ENCODE measurements at places on chromosomes 13 and 19. TPM values are rescaled to one million over a fixed set of nuclear protein-coding genes. Genes with fewer than 3 reads are reported as not detected.

Gene SPPL2B
- total RNA-seq = 60.9 TPM

- H3K4me3 ChIP-seq = no peak overlapping the region
- no peak overlapping the region for H3K27ac ChIP-seq
- peaks cover 26% of the 10 kb centered on the region for H3K4me1 ChIP-seq
- no peak for DNase-seq
- no peaks in the 10 kb centered on the region for H3K27me3 ChIP-seq
Observed at GRCh38 chr13:51643105-51643881, 59.0 kb downstream of the WDFY2 start.

Gene CATSPERD
- total RNA-seq = not detected

DNA sequence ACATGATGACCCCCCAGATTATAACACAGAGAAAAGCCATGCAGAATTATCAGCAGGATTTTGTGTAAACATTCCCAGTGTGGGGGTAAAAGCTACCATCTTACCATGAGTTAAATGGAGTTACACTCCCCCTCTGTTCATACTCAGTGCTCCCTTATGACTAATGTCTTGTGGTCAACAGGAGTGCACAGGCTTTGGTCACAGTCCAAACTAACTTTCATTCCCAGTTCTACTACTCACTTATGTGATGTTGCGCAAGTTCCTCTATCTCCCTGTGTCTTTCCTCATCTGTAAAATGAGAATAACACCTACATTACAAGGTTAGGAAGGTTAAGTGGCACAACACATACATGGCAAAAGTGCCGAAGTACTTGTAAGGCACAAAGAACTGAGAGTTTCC is 277.9 kb downstream of the RBM26 start:
- no peak for DNase-seq
- no peak overlapping the region for H3K4me3 ChIP-seq
- no peaks in the 10 kb centered on the region for H3K36me3 ChIP-seq

GRCh38 chr13:63367522-63368198 is 1952.0 kb upstream of the PCDH20 start:
- no peaks in the 10 kb centered on the region for H3K4me1 ChIP-seq
- H3K36me3 ChIP-seq = no peaks in the 10 kb centered on the region
- no peak overlapping the region for H3K4me3 ChIP-seq
- H3K27me3 ChIP-seq = no peaks in the 10 kb centered on the region

DNA sequence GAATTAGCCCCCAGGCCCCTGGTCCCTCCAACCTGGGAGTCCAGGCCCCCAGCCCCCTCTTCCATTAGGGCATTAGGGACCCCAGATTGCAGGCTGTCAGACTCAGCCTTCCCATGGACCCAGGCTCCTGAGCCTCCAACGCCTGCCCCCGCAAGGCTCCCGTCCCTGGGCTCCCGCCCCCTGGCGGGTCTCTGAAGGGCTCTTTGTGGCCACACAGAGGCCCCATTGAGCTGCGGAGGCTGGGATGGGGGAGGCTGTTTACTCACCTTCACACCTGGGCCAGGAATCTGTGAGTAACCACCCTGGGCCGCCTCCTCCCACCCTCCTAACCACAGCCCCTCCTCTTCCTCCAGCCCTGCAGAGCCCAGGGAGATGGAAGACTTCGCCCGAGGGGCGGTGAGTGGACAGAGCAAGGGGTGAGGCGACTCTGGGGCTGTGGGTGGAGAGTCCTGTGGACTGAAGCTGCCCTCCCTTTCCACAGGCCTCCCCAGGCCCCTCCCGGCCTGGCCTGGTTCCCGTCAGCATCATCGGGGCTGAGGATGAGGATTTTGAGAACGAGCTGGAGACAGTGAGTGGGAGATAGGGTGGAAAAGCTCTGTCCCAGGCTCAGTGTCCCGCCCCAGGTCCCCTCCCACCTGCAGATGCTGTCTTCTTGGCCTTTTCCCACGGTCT is 4.9 kb downstream of the ARHGEF1 start:
- H3K27ac ChIP-seq = peak overlapping the region; percentile 82
- peaks cover 17% of the 10 kb centered on the region for H3K4me1 ChIP-seq
- DNase-seq = no peak
- no peaks in the 10 kb centered on the region for H3K27me3 ChIP-seq

- peaks cover 20% of the 10 kb centered on the region for H3K4me1 ChIP-seq
- no peaks in the 10 kb centered on the region for H3K36me3 ChIP-seq
- no peak for DNase-seq
- peak overlapping the region; percentile 77 for H3K27ac ChIP-seq
- no peak overlapping the region for H3K4me3 ChIP-seq
- no peaks in the 10 kb centered on the region for H3K27me3 ChIP-seq
Observed at GRCh38 chr19:14375582-14376291, 5.5 kb upstream of the ADGRE5 start.

Gene C5AR2
- 1.5 TPM for total RNA-seq

- H3K4me1 ChIP-seq = no peaks in the 10 kb centered on the region
- H3K27ac ChIP-seq = no peak overlapping the region
- DNase-seq = no peak
- no peaks in the 10 kb centered on the region for H3K36me3 ChIP-seq
- H3K4me3 ChIP-seq = no peak overlapping the region
Observed at GRCh38 chr13:40522282-40522681, 144.2 kb downstream of the FOXO1 start.

- H3K27ac ChIP-seq = no peak overlapping the region
- no peaks in the 10 kb centered on the region for H3K27me3 ChIP-seq
- no peaks in the 10 kb centered on the region for H3K36me3 ChIP-seq
- no peak for DNase-seq
Observed at GRCh38 chr19:29623726-29624488, 17.8 kb downstream of the POP4 start.

DNA sequence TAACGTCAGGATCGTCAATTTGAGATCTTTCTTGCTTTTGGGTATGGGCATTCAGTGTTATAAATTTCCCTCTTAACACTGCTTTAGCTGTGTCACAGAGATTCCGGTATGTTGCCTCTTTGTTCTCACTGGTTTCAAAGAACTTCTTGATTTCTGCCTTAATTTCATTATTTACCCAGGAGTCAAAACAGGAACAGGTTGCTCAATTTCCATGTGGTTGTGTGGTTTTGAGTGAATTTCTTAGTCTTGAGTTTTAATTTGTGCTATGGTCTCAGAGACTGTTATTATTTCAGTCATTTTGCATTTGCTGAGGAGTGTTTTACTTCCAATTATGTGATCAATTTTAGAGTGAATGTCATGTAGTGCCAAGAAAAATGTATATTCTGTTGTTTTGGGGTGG is 153.1 kb downstream of the PCDH17 start:
- DNase-seq = no peak
- no peaks in the 10 kb centered on the region for H3K27me3 ChIP-seq
- H3K36me3 ChIP-seq = no peaks in the 10 kb centered on the region
- H3K4me1 ChIP-seq = no peaks in the 10 kb centered on the region
- no peak overlapping the region for H3K27ac ChIP-seq

GRCh38 chr13:33494596-33495204 is 209.1 kb upstream of the STARD13 start:
- H3K36me3 ChIP-seq = no peaks in the 10 kb centered on the region
- H3K4me1 ChIP-seq = no peaks in the 10 kb centered on the region
- H3K27me3 ChIP-seq = no peaks in the 10 kb centered on the region
- no peak for DNase-seq
- no peak overlapping the region for H3K4me3 ChIP-seq

DNA sequence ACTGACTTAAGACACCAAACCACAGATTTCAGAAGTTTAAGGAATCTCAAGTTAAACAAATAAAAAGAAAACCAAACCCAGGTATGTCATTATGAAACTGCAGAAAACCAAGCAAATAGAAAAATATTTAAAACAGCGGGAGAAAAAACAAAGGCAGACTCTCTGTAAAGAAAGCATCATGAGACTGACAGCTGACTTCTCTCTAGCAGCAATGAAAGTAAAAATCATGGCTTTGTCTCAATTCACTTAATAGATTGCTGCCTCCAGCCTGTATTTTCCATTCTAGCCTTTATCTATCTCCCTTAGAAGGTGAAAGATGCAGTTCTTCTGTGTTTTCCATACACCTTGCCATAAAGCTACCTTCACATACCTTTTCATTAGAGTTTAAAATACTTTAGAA is 131.1 kb upstream of the IPO5 start:
- no peaks in the 10 kb centered on the region for H3K4me1 ChIP-seq
- no peak overlapping the region for H3K4me3 ChIP-seq
- H3K27ac ChIP-seq = no peak overlapping the region
- no peaks in the 10 kb centered on the region for H3K27me3 ChIP-seq

Gene PRTN3
- not detected for total RNA-seq

GRCh38 chr19:49855277-49855675 is 4.3 kb downstream of the PTOV1 start:
- peaks cover 4% of the 10 kb centered on the region for H3K36me3 ChIP-seq
- peak overlapping the region; percentile 60 for H3K27ac ChIP-seq
- DNase-seq = no peak
- H3K27me3 ChIP-seq = no peaks in the 10 kb centered on the region

Gene ONECUT3
- not detected for total RNA-seq

DNA sequence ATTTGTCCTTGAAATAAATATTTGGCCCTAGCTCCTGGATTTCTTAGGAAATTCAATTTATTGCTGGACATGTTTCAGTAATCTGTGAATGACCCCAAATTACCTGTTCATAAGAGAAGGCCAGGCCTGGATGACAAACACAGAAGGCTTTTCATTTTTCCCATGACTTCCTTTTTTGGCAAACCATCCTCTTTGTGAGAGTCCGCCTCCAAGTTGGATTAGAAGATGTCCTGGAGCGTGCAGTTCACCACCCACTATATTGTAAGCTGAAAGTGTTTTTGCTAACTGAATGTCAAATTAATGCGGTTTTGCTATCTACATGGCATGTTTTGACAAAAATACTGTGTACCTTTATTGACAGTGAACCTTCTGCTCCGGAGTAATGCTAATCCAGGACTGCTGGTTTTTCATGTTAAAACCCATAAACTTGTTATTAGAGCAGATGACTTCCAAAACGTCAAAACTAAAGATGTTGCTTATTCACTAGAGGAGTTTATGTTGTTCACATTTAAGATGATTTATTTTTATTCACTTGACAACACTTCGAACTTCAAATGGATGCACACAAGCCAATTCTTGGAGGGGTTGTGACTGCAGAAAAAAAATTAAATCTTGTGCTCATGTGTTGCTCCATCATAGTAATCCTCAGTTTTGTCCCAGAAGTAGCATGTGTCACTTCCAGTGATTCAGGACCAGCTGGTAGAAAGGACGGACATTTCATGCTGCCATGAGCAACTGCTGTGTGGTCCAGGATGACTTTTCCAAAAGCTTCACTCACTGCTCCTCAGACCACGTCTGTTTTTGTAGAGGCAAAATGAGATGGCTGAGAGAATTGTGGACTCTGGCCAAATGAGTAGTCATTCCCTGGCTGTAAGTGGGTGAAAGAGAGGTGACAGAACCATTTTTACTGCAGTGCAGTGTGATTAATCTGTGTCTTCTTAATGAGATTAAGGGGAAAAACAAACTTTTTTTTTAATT is 71.0 kb downstream of the ITGBL1 start:
- no peaks in the 10 kb centered on the region for H3K36me3 ChIP-seq
- H3K4me3 ChIP-seq = no peak overlapping the region
- H3K27ac ChIP-seq = peak overlapping the region; percentile 47
- DNase-seq = no peak

DNA sequence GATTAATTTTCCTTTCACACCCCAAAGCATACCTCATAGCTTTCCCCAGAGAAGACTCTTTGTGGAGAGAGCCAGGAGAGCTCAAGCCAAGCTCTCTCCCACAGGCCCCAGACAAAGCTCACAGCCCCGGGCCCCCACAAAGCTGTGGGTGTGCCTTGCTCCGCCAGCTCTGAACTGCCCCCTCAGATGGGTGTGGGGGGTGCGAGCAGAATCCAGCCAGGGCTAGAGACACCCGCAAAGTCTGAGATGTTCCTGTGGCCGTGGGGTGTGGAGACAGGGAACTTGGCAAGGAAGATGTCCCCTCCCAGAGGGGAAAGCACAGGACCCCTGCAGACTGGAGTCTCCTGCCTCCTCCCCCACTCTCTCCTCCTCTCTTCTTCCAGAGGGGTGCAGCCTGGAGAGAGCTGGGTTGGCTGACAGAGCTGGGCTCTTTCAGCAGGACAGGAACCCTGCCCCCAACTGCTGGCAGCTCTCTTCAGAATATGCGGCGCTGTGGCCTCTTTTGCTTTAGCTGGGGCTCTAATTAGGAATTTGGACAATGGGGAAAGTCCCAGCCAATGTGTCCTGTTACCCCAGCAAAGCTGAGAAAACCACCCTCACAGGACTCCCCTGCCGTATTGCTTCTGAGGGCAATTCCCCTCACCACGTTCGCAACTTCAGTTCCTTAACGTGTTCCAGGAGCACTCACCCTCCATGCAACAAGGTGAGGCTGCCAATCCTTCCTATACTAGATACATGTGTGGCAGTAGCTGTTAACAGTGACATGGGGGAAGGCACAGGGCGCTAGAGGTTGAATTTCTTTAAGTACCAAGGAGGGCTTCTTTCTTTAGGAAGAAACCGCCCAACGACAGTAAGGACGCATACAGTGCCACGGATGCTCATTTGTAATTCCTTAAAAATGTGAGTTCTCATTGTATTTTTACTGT is 170.0 kb downstream of the COL4A1 start:
- no peaks in the 10 kb centered on the region for H3K27me3 ChIP-seq
- DNase-seq = no peak
- H3K4me1 ChIP-seq = peaks cover 5% of the 10 kb centered on the region
- no peak overlapping the region for H3K27ac ChIP-seq
- no peaks in the 10 kb centered on the region for H3K36me3 ChIP-seq
- H3K4me3 ChIP-seq = no peak overlapping the region

- H3K36me3 ChIP-seq = no peaks in the 10 kb centered on the region
- no peaks in the 10 kb centered on the region for H3K4me1 ChIP-seq
- H3K27me3 ChIP-seq = no peaks in the 10 kb centered on the region
- H3K4me3 ChIP-seq = no peak within 1 kb of the TSS
- H3K27ac ChIP-seq = no peak within 1 kb of the TSS
- no peak for DNase-seq
Observed at GRCh38 chr19:50513746-50514345, at the start of gene ASPDH. Gene ASPDH (minus strand): TSS chr19:50513913. CDS start chr19:50513823, 90 bp downstream.

DNA sequence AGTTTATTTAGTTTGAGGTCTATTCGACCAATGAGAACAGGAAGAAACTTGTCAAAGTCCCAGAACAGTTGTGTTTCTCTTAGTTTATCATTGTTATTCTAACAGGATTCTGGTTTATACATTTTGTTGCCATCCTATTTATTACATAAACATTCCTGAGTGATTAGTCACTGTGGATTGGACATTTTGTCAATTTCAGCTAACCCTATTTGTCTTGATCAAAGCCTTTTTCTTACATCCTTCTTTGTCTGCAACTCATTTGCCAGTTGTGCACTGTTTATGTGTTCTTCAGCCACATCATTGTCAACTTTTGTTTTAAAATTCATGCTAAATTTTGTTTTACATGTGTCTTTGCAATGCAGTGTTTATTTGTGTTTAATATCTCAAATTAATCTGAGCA is 886.0 kb upstream of the SLC10A2 start:
- no peaks in the 10 kb centered on the region for H3K36me3 ChIP-seq
- H3K4me1 ChIP-seq = no peaks in the 10 kb centered on the region
- DNase-seq = no peak
- no peak overlapping the region for H3K4me3 ChIP-seq
- no peaks in the 10 kb centered on the region for H3K27me3 ChIP-seq
- H3K27ac ChIP-seq = no peak overlapping the region
